ENCODE measurements at places on chromosomes 13 and 19.

GRCh38 chr13:111423168-111423785 lies 102.8 kb downstream of the TEX29 start:
- DNase-seq, result no peak

DNA sequence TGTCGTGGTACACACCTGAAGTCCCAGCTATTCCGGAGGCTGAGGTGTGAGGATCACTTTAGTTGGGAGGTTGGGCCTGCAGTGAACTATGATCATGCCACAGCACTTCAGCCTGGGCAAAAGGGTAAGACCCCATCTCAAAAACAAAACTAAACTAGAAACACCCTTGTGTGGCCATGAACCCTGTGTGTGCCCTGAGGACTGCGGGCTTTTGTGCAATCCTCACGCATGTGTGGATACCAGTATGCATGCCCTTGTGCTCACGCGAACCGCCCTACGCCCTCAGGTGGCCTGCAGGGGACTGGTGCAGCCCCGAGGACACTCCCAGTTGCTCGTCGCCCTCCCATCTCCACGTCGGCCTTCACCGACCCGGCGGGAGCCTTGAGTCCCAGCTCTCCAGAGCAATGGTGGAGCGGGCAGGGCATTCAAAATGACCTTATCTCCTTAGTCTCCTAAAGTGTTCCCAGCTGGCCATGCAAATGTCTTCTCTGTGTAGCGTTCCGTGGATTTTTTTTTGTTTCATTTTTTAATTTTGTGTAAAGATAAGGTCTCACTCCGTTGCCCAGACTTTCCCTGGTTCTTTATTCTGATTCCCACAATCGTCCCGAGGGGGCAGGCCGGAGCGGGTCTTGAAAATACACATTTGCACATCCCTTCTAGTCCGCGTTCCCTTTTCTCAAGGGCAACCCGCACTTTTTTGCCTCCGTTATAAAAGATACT lies 868 bp upstream of the EGLN2 start:
- peak; percentile 80 for DNase-seq

DNA sequence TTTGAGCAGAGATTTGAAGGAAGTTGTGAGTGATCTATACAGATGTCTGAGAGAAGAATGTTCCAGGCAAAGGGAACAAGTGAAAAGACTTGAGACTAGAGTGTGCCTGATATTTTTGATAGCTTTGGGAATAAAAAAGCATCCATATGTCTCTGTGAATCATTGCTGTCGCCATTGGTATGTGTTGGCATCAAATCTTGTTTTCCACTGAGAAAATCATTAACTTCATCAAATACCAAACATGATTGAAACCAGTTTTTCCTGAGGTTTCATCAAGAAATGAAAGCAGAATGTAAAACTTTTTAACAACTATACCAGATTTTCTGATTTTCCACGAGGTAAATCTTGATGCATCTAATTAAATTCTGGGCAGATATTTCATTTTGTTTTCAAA lies 862.6 kb downstream of the DIAPH3 start:
- DNase-seq, result no peak

- DNase-seq, result no peak
These were observed 640.1 kb upstream of the KLF12 start for GRCh38 chr13:74774264-74774663.

- peak; percentile 91 for DNase-seq
These were observed 2.5 kb downstream of the ICAM5 start for GRCh38 chr19:10292206-10292788.

- no peak for DNase-seq
These were observed 342.6 kb downstream of the MTUS2 start for GRCh38 chr13:29162638-29163235.

DNA sequence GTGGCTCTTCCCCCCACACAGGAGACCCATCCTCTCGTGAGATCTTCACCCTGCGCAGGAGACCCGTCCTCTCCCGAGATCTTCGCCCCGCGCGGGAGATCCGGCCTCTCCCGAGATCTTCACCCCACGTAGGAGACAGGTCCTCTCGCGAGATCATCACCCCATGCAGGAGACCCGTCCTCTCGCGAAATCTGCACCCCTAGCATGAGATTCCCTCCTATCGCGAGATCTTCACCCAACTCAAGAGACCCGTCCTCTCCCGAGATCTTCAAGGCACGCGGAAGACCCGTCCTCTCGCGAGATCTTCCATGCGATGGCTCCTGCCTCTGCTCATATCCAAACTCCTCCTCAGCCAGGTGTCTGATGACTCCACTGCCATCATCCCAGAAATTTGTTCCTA lies 24.3 kb downstream of the LAIR2 start:
- no peak for DNase-seq

- no peak for DNase-seq
These were observed 839 bp downstream of the MPHOSPH8 start for GRCh38 chr13:19634256-19634740.

DNA sequence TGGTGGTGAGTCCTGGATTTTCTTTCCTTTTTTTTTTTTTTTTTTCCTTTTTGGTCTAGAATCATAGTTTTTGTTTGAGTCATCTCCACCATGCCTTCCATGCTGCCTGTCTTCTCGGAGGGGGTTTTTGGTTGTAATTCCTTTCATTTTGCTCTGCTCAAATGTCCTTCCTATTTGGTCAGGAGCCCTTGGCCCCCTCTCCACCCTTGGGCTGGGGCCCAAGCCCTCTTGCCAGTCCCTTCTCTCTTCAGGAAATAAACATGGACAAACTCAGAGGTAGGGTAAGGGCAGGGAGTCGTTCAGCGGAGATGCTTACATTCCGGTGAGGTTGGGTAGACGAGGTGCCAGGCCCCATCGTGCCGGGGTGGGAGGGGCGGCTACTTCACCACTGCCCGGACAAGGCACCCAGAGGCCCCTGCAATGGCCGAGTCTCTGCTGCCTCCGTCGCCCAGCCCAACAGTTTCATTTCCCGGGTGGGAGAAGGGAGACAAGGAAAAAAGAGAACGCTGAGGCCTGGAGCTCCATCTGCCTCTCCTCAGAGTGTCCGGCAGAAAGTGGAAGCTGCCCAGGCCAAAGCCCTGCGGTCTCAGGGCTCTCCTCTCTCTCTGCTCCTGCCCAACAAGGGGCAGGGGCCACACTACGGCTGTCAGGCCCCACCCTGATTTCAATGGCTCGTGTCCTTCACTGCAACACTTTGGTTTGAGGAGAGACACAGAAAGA lies 12.7 kb downstream of the ZNF574 start:
- no peak for DNase-seq

- DNase-seq, result no peak
These were observed 13.9 kb downstream of the SLC46A3 start for GRCh38 chr13:28704919-28705318.

DNA sequence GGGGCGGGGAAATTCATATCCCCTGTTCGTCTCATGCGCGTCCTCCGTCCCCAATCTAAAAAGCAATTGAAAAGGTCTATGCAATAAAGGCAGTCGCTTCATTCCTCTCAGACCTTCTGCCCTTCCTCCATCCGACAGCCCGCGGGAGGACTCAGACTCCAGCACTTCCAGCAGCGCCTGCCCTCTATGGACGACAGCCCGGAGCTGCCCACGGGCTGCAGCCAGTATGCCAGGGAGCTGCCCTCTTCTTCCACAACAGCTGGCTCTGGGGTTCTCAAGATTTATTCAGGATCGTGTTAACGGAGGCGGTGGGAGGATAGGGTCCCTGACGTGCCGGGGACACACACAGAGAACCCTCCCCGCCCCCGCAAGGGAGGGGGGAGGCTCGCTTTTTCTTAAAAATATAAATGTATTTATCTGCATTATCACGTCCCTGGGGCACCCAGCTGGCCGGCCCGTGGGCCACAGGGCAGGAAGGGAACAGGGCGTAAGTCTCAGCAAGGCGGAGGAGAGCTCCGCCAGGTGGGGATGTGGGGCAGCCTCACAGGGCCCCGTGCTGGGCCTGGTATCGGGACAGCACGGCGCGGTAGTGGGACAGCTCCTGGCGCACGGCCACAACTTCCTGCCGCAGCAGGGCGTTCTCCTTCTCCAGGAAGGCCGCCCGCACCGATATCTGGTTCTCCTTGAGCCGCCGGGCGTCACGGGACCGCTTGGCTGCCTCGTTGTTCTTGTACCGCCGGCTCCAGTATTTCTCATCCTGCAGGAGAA lies 6.7 kb downstream of the DBP start:
- no peak for DNase-seq

GRCh38 chr19:36797786-36798108 lies 25.1 kb upstream of the ZNF850 start:
- peak; percentile 65 for DNase-seq

GRCh38 chr19:50657222-50657669 lies 8.0 kb downstream of the C19orf81 start:
- no peak for DNase-seq

GRCh38 chr19:12379732-12380443 lies 14.4 kb upstream of the ZNF442 start:
- no peak for DNase-seq

DNA sequence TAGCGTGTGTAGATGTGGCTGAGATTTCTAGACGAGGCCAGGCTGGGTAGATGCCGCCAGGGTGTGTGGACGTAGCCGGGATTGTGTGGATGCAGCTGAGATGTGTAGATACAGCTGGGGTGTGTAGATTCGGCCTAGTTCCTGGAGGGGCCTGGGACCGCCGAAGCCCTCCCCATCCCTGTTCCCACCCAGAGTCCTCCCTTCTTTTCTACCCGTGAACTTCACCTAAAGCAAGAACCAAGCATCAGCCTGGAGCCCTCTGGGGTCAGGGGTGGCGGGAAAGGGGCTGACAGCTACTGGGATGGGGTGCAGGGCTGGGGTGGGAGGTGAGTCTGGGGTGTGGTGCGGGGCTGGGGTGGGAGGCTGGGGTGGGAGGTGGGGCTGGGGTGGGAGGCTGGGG lies 768 bp downstream of the TMPRSS9 start:
- DNase-seq, result no peak

DNA sequence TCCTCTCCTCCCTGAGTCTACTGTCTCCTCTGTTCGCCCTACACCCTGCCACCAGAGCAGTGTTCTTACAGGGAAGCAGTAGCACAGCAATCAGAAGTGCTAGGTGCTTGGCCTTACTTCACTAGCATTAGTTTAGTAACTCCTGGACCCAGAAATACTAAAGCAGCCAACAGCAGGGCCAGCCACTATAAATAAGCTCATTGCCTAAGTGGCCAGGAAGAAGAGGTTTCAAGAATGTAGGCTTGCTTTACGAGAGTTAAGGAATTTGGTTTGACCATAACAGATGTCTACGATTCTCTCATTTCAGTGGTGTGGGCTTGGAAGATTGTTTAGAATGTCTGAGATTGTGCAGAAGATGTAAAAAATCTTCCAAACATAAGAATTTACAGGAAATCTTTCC lies 103.3 kb downstream of the ZAR1L start:
- no peak for DNase-seq

GRCh38 chr19:18421371-18421959 lies 2.3 kb downstream of the SSBP4 start:
- no peak for DNase-seq

DNA sequence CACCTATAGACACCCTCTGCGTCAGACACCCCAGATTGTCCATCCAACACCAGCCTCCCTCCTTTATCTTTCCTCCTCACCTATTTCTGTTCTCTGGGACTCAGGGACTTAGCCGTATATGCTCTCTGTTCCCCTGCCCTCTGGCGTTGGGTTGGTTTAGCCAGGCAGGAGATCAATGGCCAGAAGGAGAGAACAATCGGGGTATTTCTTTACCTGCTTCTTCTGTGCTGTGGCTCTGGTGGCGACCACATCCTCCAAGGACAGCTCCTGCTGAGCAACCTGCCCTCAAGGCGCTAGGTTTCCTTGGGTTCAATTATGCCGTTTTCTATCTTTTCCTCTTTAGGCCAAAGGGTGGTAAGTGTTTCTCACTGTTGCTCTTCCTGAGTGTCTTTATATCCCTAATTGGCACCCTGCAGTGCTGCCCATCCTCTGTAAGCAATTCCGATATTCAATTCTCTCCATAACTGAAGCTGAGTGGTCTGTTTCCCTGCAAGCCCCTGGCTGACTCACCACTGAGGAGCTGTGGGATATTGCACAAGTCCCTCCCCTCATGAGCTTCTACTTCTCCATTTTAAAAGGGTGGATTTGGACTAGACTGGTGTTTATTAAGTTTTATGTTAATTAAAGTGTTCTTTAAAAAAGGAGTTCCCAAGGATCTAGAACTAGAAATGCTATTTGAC lies 63.7 kb upstream of the TMTC4 start:
- no peak for DNase-seq

GRCh38 chr13:31201341-31202031 lies 1.7 kb downstream of the B3GLCT start:
- DNase-seq, result no peak

- no peak for DNase-seq
These were observed 28.4 kb upstream of the ZNF681 start for GRCh38 chr19:23787106-23787505.

- no peak for DNase-seq
These were observed 77.4 kb downstream of the SLC15A1 start for GRCh38 chr13:98675066-98675465.

- DNase-seq, result peak; percentile 54
These were observed at the start of gene ELF1 for GRCh38 chr13:41019011-41019487. TSS of gene ELF1 (minus strand) at chr13:41019316. CDS start at chr13:40982054, 37,262 bp downstream.

DNA sequence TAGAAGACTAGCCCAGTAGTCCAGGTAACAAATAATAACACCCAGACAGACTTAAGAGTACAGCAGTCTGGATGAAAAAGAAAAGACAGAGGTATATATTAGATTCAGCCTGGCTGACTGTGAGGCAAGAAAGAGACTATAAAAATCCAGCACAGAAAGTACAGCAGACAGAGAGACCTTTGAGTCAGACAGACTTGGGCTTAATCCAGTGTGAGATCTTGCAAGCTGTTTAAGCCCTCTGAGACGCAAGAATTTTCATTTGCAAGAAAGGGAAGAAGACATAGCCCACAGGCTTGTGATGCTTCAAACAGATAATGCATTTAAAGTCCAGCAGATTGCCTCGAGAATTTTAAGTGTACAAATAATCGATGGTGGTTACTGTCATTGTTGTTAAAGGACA lies 471.4 kb downstream of the LIG4 start:
- DNase-seq, result no peak

Data from GM13977 (cell line).